Right forelimb (tissue), 1 donor: ENCODE measurements at places on chromosomes 12 and 14.

- DNase-seq = no peak
Observed at GRCh38 chr14:69719501-69719951, 47.4 kb upstream of the SRSF5 start.

GRCh38 chr12:90999966-91000365 lies 4.8 kb downstream of the EPYC start:
- no peak for DNase-seq

- DNase-seq = no peak
Observed at GRCh38 chr14:71362920-71363584, 455.8 kb downstream of the PCNX1 start.

GRCh38 chr12:120925740-120926563 lies 21.8 kb upstream of the SPPL3 start:
- no peak for DNase-seq

DNA sequence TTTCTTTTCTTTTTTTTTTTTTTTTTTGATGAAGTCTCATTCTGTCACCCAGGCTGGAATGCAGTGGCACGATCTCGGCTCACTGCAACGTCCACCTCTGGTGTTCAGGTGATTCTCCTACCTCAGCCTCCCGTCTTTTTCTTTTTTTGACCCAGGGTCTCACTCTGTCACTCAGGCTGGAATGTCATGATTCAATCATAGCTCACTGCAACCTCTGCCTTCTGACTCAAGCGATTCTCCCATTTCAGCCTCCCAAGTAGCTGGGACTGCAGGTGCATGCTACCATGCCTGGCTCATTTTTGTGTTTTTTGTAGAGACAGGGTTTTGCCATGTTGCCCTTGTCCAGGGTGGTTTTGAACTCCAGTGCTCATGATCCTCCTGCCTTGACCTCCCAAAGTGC lies 12.0 kb downstream of the FUT8 start:
- no peak for DNase-seq

GRCh38 chr12:271161-271560 lies 8.5 kb upstream of the SLC6A13 start:
- DNase-seq = no peak

- no peak for DNase-seq
Observed at GRCh38 chr12:119660076-119660475, 7.9 kb upstream of the PRKAB1 start.

DNA sequence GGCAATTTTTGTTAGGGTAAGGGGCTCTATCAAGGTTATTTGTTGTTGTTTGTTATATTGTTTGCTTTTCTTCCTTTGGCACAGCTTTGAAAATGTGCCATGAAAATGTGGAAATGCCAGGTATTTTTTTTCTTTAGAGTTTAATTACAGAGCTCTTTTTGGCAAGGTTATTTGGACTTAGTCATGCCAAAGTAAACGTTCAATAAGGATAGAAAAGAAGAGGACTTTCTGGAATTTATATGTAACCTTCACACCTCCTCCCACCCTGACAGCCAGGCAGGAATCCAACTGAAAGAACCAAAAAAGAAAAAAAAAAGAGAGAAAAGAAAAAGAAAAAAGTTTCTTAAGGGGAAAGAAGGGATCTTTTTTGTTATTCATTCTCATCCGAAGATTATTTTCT lies 217.8 kb downstream of the KITLG start:
- no peak for DNase-seq

- no peak for DNase-seq
Observed at GRCh38 chr12:99745121-99745520, 97.6 kb downstream of the GARIN6 start.

GRCh38 chr14:68254669-68255527 lies 435.3 kb downstream of the RAD51B start:
- DNase-seq = no peak

- peak; percentile 32 for DNase-seq
Observed at GRCh38 chr14:104320611-104321086, 182.3 kb downstream of the KIF26A start.

DNA sequence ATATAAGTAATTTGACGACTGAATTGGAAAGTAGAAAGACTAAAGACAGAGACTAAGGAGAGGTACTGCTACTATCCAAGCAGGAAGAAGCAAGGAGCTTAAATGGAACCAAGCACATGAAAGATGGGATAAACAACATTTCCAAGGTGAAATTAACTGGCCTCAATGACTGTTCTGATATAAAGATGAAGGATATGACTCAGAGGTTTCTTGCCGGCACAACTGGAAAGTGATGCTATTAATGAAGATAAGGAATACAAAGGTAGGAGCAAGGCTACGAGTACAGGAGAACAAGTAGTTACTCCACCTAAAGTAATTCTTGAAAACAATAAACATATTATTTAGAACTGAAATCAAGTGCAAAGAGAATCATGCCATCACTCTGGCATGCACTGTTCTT lies 6.4 kb downstream of the SNX6 start:
- DNase-seq = no peak

DNA sequence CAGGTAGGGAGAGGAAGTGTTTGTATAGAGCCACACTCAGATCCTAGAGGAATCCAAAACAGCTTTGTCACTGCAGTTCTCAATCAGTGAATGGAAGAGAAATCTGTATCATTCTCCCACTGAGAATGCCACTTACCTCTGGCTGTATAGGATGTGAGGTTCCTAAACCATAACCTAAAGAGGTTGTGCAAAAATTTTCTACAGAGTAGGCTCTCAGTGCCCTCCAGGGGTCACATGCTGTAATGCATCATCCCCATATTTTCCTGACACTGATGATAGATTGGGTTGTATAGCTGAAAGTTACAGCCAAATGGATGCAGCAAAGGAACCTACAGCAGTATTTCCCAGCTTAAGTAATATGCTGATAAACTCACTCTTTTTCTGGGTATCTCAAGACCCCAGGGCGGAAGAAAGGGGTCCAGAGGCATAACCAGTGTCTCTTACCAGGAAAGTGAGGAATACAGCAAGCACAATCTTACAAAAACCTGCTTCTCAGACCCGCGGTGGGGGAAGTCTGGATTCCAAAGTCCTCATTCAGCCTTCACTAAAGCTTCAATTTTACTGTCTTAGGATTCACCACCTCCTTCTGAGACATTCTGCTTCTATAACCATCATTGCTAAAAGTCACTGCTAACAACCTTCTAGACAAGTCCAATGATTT lies 3.8 kb downstream of the BCDIN3D start:
- peak; percentile 54 for DNase-seq

DNA sequence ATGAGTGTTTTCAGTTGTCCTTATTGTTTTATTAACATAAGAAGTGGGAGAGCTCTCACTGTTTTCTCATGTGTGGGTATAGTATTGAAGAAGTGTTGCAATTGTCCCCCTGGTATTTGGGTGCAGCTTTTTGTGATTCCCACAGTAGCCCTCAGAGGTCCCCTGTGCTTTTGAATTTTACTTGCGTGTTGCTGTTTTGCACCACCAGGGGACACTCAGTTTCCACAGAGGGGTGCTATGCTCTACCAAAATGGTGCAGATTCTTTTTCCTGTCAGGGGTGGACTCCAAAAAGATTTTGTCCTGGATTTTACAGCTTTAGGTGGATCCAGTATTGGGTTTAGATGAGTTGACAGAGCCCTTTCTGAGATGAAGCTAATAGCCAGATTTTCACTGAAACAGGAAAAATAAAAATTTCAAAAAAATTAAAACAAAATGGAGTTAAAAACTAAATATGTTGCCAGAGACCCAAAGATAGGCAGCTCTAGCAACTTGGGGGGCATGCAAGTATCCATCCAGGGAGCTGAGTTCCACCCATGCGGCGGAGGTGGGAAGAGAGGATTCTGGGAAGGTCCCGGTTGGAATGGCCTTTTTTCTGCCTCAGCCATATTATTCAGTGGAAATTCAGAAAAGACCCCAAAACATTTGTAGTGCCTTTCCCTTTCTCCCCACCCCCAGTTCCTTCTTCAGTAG lies 50.2 kb downstream of the TTLL5 start:
- no peak for DNase-seq

DNA sequence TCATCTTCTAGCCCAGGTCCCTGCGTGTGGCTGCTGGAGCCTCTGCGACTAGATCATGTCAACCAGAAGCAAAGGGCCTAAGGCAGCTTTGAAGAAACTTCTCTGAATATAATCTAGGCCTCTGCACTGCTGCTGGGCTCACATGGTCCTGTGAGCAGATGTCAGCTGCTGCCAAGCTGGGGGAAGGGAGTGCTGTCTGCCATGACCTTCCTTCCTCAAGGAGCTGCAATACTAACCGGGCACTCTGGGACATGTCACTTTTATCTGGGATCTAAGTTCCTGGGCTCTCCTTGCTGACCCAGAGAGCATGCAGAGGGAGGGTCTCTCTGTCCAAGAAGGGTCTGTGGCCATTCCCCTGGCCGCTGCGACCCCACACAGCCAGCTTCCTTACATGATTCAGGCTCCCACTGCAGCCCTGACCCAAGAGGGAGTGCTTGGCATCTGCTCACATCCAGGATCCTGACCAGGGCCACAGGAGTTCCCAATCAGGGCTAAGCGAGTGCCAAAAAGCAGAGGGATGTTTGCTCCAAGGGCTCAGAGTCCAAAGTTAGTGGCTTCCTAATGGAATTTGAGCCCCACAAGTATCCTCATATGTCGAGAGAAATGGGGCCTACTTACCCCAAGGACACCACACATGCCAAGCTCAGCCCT lies 74.0 kb downstream of the PLEKHG3 start:
- no peak for DNase-seq
